ENCODE measurements at places on chromosomes 2 and 18.

DNA sequence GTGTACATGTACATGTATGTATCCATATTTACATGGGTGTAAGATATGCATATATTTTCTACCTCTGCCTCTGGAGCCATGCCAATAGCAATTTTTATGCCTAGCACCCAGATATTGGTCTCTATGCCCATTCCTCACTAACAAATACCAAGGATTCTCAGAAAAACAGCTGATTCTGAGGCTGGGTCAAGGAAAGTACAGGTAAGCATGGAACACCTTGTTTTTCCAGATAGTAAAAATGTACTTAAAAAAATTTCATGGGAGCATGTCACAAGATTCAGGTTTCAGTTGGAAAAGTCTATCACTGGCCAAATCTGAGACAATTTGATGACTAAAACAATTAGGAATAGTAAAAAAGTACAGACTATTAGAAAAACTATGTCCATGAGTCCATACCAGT is 114.5 kb upstream of the MAPRE2 start:
- no peak for ATAC-seq

GRCh38 chr2:231382116-231382515 is 13.4 kb upstream of the B3GNT7 start:
- ATAC-seq = no peak

DNA sequence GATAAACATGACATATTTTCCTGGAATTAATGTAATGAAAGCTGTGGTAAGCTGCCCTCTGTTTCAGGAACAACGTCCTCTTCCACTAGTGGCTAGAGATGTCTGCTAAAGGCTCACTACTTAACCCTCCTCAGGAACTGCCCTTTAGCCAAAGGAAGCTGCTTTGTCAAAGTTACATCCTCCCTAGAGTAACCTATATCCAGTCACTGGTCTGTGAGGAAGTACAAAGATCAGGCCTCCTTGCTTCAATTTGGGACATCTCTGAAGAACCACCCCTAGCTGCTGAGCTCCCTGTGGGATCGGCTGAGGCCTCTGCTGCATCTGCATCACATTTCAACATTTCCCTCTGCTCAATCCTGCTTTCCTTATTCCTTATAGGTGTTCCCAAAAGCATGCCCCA is 107.8 kb downstream of the PRELID3A start:
- ATAC-seq = no peak

- ATAC-seq = no peak
Measured at GRCh38 chr2:72754628-72755320, 71.1 kb downstream of the EXOC6B start.

- no peak for ATAC-seq
Measured at GRCh38 chr2:175476948-175477347, 295.4 kb upstream of the ATP5MC3 start.

- ATAC-seq = no peak
Measured at GRCh38 chr2:9029721-9030120, 26.2 kb upstream of the MBOAT2 start.

- ATAC-seq = no peak
Measured at GRCh38 chr2:195115738-195116137, 541.3 kb upstream of the SLC39A10 start.

GRCh38 chr18:3117493-3118192 is 102.1 kb downstream of the MYOM1 start:
- no peak for ATAC-seq

- ATAC-seq = no peak
Measured at GRCh38 chr2:71759060-71759459, 305.7 kb downstream of the DYSF start.

DNA sequence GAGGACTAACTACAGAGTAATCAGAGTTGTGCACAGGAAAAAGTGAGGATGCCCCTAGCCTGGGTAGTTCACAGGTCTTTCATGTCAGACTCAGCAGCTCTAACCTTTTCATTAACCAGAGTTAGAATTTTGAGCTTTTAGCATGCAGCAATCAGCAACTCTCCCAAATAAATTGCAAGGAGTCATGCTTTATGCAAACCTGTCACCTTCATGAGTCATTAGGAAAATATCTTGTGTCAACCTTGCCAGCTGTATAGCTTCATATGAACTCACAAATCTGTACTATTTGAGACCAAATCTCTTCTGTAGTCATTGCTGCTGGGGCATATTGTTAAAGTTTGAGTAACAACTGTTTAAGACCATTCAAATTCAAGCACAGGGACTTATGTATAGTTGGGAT is 382.3 kb upstream of the NT5C1B start:
- no peak for ATAC-seq

DNA sequence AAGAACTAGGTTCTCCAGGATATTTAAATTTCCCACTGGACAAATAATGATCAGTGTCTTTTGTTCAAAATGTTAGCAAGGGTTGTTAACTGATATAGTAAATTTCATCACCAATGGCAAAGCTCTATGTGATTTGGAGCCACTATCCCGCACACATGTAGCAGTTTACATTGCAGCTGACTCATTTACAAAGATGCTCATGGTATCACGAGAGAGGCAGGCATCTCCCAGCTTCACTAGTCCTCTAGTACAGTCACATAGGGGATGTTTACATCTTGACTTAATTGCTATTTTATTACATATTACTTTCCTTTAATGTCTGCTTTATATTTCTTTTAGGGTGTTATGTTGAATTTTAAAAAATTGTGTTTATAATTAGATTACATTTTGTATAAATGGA is 30.7 kb downstream of the KCNE4 start:
- ATAC-seq = no peak

- no peak for ATAC-seq
Measured at GRCh38 chr2:241239552-241240202, 51.2 kb downstream of the ANO7 start.

DNA sequence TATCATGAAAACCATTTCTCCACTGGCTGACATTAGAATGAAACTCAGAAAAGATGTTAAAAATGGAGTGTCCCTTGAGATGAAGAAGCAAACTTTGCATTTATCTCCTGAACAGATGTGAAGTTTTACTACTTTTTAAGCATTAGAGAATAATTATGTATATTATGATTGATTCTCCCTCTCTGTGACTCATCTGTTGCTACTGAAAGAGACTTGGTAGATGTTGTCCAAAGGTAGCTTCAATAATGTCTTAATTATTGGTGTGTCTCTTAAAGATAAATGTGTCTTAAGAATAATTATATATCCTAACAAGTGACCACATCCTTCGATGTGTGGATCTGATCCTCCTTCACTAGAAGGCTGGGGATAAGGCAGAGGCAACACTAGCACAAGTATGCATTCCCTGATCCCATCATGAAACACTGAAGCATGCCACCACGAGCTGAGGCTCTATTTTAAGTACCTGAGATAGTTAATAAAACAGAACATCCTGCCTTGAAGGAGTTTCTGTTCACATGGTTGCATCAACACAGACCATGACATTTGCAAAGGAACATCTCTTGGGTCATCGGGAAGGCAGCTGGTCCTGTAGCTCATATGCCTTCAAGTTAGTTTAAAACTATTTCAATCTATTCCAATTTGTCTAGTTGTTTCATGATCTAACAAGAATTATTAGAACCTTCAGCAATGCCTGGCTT is 15.5 kb downstream of the RND3 start:
- no peak for ATAC-seq

DNA sequence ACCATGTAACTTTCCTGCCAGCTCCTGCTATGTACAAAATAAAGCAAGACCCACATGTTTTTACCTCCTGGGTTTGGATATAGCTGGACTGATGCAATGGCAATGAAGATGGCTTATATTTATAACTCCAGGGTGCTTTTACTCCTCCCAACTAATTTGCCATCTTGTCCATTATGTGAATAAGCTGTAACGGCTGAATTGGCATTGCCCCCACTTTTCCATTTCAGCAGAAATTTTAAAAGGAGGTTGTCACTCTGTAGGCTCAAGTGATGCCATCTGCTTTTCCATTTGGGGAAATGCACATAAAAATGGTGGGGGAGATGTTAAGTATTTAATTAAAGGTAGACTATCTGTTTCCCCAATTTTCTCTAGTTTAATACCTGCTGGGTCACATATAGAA is 345.5 kb downstream of the ERBB4 start:
- ATAC-seq = no peak

- no peak for ATAC-seq
Measured at GRCh38 chr2:8193146-8193545, 488.7 kb upstream of the ID2 start.

DNA sequence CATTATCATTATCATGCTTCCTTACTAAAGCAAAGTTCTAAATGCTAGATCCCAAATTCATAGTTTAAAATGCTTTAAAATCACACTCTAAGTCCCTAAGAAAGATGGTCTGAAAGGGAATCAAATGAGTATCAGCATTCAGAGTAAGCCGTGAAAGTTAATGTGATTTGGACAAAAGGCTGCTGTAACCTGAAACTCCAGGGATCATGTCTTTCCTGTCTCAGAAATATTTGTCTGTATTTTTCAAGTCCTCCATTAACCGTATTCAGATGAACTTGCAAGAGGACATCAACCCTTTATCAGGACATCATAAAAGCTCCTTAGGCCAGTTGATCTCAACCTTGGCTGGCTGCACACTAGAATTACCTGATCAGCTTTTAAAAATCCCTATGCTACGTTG is 324.3 kb upstream of the PKDCC start:
- no peak for ATAC-seq

- no peak for ATAC-seq
Measured at GRCh38 chr2:104938231-104938941, 84.5 kb downstream of the POU3F3 start.

DNA sequence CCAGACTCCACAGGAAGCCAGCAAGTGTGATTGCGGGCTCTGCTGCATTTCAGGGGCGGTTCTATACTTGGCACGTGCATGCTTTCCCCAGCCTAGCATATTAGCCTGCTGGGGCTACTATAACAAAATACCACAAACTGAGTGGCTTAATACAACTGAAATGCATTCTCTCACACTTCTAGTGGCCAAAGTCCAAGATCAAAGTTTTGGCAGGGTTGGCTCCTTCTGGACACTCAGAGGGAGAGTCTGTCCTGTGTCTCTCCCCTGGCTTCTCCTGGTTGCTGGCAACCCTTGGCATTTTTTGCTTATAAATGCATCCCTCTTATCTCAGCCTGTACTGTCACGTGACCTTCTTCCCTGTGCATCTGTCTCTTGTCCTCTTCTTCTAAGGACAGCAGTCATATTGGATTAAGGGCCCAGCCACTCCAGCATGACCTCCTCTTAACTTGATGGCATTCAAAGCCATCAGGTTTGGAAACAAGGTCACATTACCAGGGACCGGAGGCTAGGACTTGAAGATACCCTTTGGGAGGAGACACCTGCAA is 138.7 kb downstream of the RNF152 start:
- no peak for ATAC-seq

GRCh38 chr18:23337599-23338444 is 115.3 kb upstream of the RIOK3 start:
- ATAC-seq = peak; percentile 58

DNA sequence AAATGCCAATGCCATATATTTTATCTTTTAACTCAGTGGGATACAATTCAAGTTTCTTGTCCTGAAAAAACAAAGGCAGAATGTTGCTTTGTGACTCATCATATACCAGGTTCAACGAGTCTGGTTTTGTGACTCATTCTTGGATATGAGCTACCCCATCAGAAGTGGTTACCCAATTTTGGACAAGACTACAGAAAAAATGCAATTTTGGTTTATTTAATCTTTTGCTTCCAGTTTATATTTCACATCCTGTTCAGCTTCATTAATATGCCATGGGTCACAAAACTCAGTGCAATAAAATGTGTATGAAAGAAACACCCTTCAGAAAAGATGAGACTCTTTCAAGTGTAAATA is 25.0 kb downstream of the FN1 start:
- no peak for ATAC-seq

GRCh38 chr18:78742218-78742745 is 237.3 kb upstream of the SALL3 start:
- ATAC-seq = no peak

GRCh38 chr2:46066116-46066515 is 231.1 kb upstream of the EPAS1 start:
- no peak for ATAC-seq

DNA sequence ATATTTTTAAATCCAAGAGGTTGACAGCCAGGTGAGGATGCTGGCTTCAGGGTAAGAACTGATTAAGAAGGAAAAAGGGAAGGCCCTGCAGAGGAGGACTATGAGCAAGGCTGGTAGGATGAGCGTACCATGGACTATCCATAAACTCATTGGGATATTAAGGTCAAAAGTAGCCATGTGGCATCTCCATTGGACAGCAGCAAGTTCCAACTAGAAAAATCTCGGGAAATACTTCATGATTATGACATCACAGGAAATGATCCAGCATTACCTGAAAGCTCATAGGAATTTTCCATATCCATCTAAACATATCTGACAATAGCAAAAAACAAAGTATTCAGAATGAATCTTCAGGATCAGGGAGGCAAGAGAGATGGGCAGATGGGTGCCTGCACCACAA is 34.2 kb downstream of the TGFA start:
- ATAC-seq = no peak

GRCh38 chr18:40939656-40940515 is 1015.1 kb upstream of the PIK3C3 start:
- ATAC-seq = no peak

- ATAC-seq = no peak
Measured at GRCh38 chr2:33141476-33141875, 194.7 kb downstream of the LTBP1 start.

- ATAC-seq = no peak
Measured at GRCh38 chr2:29209551-29209950, 94.3 kb downstream of the CLIP4 start.

Measured in activated CD4-positive, CD25-positive, alpha-beta regulatory T cell treated with anti-CD3 and anti-CD28 coated beads, Interleukin-2, amount 50 U/mL, for 24 hours (primary cell).